ENCODE measurements at places on chromosomes 2 and 18. TPM values are rescaled to one million over a fixed set of nuclear protein-coding genes. Genes with fewer than 3 reads are reported as not detected.

The RPRM gene
- total RNA-seq = not detected

GRCh38 chr2:208570851-208571763, 164.5 kb downstream of the PTH2R start:
- no peak for DNase-seq

GRCh38 chr2:64401529-64401880, 52.5 kb upstream of the LGALSL start:
- DNase-seq = no peak

DNA sequence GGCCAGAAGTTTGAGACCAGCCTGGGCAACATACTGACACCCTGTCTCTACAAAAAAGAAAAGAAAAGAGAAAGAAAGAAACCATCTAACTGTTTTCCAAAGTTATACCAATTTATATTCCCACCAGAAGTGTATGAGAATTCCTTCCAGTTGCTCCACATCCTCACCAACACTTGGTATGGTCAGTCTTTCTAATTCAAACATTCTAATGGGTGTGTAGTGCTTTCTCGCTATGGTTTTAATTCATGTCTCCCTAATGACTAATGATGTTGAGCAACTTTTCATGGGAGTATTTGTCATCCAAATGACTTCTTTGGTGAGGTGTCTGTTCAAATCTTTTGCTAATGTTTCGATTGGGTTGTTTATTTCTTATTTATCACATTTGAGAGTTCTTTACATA, 10.5 kb upstream of the B3GNT7 start:
- peak; percentile 51 for DNase-seq

Measured in bronchial epithelial cell (primary cell).